ENCODE measurements at places on chromosomes 13 and 19. TPM values are rescaled to one million over a fixed set of nuclear protein-coding genes. Genes with fewer than 3 reads are reported as not detected.

ZNF266 gene
- polyA plus RNA-seq: 6.5 TPM

FUT6 gene
- not detected for polyA plus RNA-seq

MAST3 gene
- 2.3 TPM for polyA plus RNA-seq

FUT3 gene
- 0.45 TPM for polyA plus RNA-seq

DNA sequence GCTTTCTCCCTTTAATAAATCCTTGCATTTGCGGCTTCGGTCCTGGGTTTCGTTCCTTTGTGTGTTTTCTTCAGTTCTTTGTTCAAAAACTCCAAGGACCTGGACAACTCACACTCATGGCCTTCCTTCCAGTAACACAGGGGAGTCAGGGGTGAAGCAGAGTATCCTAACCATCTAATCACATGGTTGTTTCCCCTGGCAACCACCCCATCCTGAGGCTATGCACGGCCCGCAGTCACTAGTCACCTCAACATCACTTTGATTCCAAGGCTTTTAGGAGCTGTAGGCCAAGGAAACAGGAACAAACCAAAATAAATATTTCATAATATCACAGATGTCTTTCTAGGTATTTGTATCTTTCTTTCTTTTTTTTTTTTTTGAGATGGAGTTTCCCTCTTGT, 28.9 kb downstream of the ZNF101 start:
- no peak for DNase-seq

DNA sequence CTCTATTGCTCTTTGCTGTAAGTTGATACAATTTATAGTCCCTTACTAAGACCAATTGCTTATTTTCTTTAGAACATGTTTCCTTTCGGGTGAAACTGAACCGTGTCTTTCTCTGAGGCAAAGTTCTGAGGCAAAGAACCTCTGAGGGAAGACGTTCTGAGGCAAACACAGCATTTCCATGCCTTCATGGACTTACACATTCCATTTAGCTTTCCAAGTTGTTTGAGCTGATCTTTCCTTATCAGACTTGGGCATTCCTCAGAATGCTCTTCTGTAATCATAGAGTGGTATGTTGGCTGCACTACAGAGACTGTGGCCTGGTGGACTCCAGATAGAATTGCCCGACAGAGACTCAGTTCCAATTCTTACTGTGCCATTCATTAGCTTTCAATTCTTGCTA, 579.1 kb downstream of the KCTD12 start:
- no peak for DNase-seq

- DNase-seq: no peak
Measured at GRCh38 chr13:24450530-24450929, 62.0 kb downstream of the PARP4 start.

- no peak for DNase-seq
Measured at GRCh38 chr13:39675904-39676303, 20.4 kb downstream of the COG6 start.

- peak; percentile 46 for DNase-seq
Measured at GRCh38 chr19:46159418-46160232, 11.6 kb downstream of the IGFL2 start.

DNA sequence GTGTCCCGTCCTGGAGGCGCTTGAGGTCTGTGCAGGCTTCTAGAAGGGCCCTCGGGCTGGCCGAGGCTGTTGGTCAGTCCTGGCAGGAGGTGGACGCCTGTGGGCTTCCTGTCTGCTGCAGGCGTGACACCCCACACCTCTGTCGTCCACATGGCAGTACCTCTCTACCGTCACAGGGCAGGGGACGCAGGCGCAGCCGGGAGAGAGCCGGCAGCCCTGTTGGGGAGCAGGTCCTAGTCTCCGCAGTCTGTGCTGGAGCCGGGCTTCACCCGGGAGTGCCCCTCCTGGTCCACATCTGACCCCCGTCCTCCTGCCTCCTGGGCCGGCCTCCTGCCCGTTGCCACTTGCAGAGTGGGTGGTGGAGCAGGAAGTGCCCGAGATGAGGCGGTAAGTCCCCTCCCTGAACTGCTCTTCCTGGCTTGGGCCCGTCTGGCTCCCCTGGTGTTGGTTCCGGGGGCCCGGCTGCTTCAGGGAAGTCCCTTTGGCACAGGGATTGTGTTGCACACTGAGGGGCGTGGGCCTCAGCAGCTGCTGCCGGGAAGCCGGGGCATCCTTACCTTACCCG, 106.0 kb downstream of the KDM4B start:
- no peak for DNase-seq

GRCh38 chr19:16073988-16074387, 2.3 kb upstream of the TPM4 start:
- DNase-seq: no peak

DNA sequence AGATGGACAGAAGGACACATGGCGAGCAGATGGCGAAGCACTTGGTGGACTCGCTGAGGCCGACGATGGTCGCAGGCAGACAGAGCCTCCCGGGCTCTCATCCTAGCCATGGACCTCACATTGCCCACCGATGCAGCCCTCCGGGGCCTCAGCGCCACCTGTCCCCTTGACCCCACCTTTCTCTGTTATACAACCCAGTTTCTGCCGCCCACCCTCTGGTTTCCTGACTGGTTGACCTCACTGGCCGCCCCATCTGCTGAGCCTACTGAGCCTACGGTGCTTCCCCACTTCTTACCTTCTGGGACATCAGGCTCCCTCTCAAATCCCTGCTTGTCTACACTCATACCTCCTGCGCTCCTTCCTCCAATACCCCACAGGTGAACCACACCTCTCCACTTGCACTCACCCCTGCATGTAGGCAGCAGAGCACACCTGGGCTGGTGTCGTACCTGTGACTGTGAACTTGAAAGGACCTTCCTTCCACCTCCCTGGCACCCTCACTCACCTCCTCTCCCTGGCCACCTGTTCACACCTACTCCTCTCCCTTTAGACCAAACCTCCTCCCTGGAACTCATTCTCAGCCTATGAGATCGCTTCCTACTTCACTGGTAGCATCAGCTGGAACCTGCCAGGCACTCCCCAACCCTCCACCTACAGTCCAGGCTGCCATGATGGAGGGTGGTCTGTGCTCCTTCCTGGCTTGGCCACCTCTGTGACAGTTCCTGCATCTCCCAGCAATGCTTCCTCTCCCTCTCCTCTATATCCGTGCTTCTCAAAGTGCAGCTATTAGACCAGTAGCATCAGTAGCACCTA, 36.1 kb downstream of the HPN start:
- no peak for DNase-seq

DNA sequence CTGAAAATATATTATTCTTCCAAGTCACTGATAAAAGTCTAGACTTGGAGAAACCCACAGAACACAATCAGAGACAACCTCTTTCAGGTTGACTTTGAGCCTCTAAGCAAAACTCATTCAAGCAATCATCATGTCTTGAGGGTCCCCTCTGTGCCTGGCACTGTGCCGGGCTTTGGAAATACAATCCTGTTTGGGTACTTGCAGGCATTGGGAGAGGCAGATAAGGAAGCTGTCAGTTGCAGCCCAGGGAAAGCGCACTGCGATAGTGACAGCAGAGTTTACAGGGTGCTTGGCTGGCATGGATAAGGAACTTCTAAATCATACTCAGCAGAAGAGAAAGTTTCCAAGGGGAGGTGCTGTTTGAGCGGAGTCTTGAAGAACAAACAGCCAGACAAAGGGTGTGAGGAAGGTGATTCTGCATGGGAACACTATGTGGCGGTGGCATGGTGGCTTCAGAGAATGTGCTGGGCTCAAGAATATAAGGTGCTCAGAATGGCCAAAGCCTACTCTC, 9.1 kb downstream of the SERP2 start:
- no peak for DNase-seq
